Memory B cell (primary cell): ENCODE measurements at places on chromosomes 1 and 21.

DNA sequence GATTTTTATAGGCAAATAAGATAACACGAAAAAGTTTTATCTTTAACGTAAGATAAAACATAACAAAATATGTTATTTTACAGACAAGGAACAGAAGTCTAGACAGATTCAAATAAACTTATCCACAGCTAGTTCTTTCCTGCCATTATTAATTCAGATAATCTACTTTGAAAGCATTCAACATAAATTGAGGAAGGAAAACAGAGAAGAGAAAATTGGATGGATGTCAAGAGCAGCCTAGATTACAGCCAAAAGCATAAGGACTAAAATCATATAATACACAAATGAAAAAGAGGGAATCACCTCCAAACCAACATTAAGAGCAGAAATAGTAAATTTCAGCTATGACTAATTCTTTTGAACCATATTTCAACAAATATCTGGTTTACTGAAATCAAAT is 15.5 kb downstream of the TRIM33 start:
- no peak overlapping the region for H3K4me3 ChIP-seq
- peak overlapping the region; percentile 53 for H3K27ac ChIP-seq
- peaks cover 22% of the 10 kb centered on the region for H3K36me3 ChIP-seq
- H3K27me3 ChIP-seq = no peaks in the 10 kb centered on the region

DNA sequence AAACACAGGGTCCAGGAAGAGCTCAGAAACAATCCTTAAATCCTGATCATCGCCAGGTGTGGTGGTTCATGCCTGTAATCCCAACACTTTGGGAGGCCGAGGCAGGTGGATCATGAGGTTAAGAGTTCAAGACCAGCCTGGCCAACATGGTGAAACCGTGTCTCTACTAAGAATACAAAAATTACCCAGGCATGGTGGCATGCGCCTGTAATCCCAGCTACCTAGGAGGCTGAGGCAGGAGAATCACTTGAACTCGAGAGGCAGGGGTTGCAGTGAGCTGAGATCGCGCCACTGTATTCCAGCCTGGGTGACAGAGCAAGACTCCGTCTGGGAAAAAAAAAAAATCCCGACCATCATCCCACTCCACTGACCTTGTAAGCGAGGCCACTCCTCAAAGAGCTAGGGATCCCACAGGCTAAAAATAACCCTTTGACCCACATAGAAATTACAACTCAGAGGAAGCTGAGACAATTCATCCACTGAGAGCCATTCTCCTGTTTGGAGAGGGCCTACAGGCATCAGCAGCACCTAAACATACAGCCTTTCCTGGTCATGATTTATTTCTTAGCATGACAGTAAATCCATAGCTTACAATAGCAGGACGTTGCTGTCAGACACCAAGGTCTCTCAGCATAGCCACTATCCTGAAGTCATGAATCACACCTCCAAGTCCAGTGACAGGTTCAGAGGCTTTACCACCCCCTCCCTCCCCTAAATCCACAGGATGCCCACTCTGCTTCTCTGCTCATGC is 66.7 kb downstream of the TGFBR3 start:
- H3K27ac ChIP-seq = no peak overlapping the region
- peaks cover 4% of the 10 kb centered on the region for H3K27me3 ChIP-seq
- no peaks in the 10 kb centered on the region for H3K36me3 ChIP-seq
- no peaks in the 10 kb centered on the region for H3K4me1 ChIP-seq
- H3K4me3 ChIP-seq = no peak overlapping the region
- no peak for DNase-seq

GRCh38 chr1:64597113-64597512 is 127.2 kb downstream of the CACHD1 start:
- H3K4me3 ChIP-seq = no peak overlapping the region
- H3K4me1 ChIP-seq = no peaks in the 10 kb centered on the region
- H3K36me3 ChIP-seq = no peaks in the 10 kb centered on the region
- H3K27ac ChIP-seq = no peak overlapping the region
- DNase-seq = no peak

DNA sequence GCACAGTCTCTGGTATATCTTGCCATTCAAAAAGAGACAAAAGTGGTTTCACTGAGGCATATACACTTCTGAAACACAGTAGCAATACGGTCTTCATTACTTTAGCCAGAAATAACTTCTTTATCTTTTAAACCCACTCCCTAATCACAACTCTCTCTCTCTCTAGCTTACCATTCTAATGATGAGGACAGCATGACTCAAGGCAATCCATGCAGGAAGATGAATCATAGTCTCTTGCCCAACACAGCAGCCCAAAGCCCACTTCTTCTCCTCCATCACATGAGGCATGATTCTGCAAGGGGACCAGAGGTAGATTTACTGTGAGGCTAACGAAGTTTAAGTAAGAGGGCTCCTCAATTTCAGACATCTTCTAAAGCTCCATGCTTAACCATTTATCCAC is 285.0 kb upstream of the NR5A2 start:
- no peak overlapping the region for H3K27ac ChIP-seq
- H3K4me1 ChIP-seq = no peaks in the 10 kb centered on the region
- H3K27me3 ChIP-seq = peaks cover 2% of the 10 kb centered on the region
- H3K36me3 ChIP-seq = no peaks in the 10 kb centered on the region
- H3K4me3 ChIP-seq = no peak overlapping the region

GRCh38 chr1:8551613-8552489 is 233.9 kb downstream of the SLC45A1 start:
- no peak overlapping the region for H3K4me3 ChIP-seq
- peaks cover 31% of the 10 kb centered on the region for H3K36me3 ChIP-seq
- no peak for DNase-seq
- H3K27ac ChIP-seq = peak overlapping the region; percentile 48
- H3K27me3 ChIP-seq = no peaks in the 10 kb centered on the region

- no peak for DNase-seq
- H3K36me3 ChIP-seq = peaks cover 6% of the 10 kb centered on the region
- no peak overlapping the region for H3K27ac ChIP-seq
- peaks cover 15% of the 10 kb centered on the region for H3K4me1 ChIP-seq
- no peaks in the 10 kb centered on the region for H3K27me3 ChIP-seq
Measured at GRCh38 chr1:16927711-16928485, 6.2 kb downstream of the CROCC start.

DNA sequence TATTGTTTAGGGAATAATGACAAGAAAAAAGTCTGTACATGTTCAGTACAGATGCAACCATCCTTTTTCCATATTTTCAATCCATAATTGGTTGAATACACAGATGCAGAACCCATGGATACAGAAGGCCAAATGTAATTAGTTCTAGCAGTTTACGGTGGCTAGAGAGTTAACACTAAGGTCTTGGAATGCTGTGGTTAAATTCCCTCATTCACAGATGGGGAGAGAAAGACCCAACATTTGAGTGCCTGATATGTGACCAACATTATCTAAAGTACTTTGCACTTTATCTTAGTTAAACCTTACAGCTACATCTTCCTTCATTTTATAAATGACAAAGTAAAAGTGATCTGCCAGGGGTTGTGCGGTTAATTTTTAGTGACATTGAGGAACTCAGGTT is 5.3 kb downstream of the SCMH1 start:
- no peaks in the 10 kb centered on the region for H3K36me3 ChIP-seq
- peaks cover 4% of the 10 kb centered on the region for H3K4me1 ChIP-seq
- no peak for DNase-seq
- H3K4me3 ChIP-seq = no peak overlapping the region
- no peaks in the 10 kb centered on the region for H3K27me3 ChIP-seq

DNA sequence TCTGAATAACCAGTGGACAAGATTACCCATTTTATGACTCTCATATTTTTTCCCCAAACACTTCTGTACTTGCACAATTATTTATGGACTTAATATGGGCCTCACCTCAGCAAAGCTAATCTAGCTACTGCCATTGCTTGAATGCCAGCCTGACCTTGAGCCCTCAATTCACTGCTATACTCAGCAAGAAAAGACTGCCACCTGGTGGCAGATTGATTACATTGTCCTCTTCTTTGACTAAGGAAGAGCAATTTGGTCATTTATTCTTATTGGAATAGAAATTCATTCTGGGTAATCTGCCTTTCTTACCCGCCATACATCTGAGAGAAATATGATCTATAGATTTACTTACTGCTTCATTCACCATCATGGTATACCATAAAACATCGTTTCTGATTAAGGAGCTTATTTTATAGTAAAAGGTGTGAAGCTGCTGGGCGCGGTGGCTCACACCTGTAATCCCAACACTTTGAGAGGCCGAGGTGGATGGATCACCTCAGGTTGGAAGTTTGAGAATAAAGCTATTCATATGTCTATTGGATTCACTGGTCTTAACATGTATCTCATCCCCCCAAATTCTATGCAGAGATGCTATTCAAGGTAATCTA is 32.9 kb upstream of the DIPK1A start:
- DNase-seq = peak; percentile 75
- no peaks in the 10 kb centered on the region for H3K27me3 ChIP-seq
- H3K36me3 ChIP-seq = no peaks in the 10 kb centered on the region
- H3K27ac ChIP-seq = peak overlapping the region; percentile 78

DNA sequence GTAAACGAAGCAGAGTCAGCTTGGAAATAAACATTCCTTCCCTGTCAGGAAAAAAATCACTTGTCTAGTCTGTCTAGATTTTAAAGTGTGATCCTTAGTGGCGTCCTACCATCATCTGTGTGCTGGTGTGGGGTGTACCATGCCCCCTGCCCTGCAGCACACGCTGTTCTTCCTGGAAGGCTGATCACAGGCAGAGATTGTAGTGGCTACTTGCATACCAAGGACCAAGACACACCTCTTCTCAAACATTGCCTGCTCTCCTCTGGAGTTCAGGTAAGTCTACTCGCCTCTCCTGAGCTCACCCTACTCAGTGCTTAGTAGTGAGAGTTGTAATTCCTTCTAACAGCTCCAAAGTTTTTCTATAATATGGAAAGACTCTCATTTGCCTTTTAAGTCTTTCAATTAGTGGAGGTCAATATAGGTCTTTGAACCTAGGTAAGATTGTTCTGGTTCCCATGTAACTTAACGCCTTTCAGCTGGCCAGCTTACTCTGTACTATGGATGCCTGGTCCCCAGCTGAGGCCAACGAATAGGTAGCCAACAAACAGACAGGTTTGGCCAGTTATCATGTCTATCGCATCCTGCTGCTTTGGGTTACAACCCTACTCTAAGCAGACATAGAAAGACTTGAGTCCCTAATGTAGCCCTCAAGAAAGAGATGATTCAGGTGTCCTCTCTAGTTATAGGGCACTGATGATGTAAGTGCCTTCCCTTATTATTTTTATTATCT is 55.4 kb downstream of the XCL1 start:
- H3K27me3 ChIP-seq = peaks cover 11% of the 10 kb centered on the region
- DNase-seq = no peak
- H3K27ac ChIP-seq = no peak overlapping the region

GRCh38 chr1:66648901-66649595 is 103.2 kb upstream of the DYNLT5 start:
- no peak overlapping the region for H3K4me3 ChIP-seq
- H3K27ac ChIP-seq = peak overlapping the region; percentile 2
- peaks cover 2% of the 10 kb centered on the region for H3K36me3 ChIP-seq
- H3K4me1 ChIP-seq = peaks cover 6% of the 10 kb centered on the region
- DNase-seq = no peak
- peaks cover 2% of the 10 kb centered on the region for H3K27me3 ChIP-seq

- peaks cover 13% of the 10 kb centered on the region for H3K4me1 ChIP-seq
- H3K36me3 ChIP-seq = no peaks in the 10 kb centered on the region
- H3K4me3 ChIP-seq = no peak overlapping the region
- H3K27me3 ChIP-seq = peaks cover 18% of the 10 kb centered on the region
- no peak overlapping the region for H3K27ac ChIP-seq
- DNase-seq = no peak
Measured at GRCh38 chr1:33384040-33384812, 46.7 kb downstream of the PHC2 start.

- H3K27ac ChIP-seq = no peak overlapping the region
- no peak for DNase-seq
- H3K4me3 ChIP-seq = no peak overlapping the region
- peaks cover 8% of the 10 kb centered on the region for H3K27me3 ChIP-seq
Measured at GRCh38 chr1:204254031-204254661, 40.4 kb upstream of the GOLT1A start.

- no peaks in the 10 kb centered on the region for H3K4me1 ChIP-seq
- DNase-seq = no peak
- H3K36me3 ChIP-seq = peaks cover 5% of the 10 kb centered on the region
- no peak overlapping the region for H3K27ac ChIP-seq
- H3K27me3 ChIP-seq = peaks cover 2% of the 10 kb centered on the region
- H3K4me3 ChIP-seq = no peak overlapping the region
Measured at GRCh38 chr1:68384321-68384813, 65.4 kb downstream of the RPE65 start.

GRCh38 chr1:170808216-170808885 is 127.0 kb upstream of the MROH9 start:
- no peaks in the 10 kb centered on the region for H3K36me3 ChIP-seq
- no peak for DNase-seq
- no peaks in the 10 kb centered on the region for H3K4me1 ChIP-seq
- H3K27ac ChIP-seq = no peak overlapping the region

- H3K4me3 ChIP-seq = no peak overlapping the region
- no peaks in the 10 kb centered on the region for H3K27me3 ChIP-seq
- DNase-seq = no peak
- peaks cover 11% of the 10 kb centered on the region for H3K36me3 ChIP-seq
- H3K27ac ChIP-seq = no peak overlapping the region
Measured at GRCh38 chr1:222953585-222953984, 138.7 kb downstream of the DISP1 start.

DNA sequence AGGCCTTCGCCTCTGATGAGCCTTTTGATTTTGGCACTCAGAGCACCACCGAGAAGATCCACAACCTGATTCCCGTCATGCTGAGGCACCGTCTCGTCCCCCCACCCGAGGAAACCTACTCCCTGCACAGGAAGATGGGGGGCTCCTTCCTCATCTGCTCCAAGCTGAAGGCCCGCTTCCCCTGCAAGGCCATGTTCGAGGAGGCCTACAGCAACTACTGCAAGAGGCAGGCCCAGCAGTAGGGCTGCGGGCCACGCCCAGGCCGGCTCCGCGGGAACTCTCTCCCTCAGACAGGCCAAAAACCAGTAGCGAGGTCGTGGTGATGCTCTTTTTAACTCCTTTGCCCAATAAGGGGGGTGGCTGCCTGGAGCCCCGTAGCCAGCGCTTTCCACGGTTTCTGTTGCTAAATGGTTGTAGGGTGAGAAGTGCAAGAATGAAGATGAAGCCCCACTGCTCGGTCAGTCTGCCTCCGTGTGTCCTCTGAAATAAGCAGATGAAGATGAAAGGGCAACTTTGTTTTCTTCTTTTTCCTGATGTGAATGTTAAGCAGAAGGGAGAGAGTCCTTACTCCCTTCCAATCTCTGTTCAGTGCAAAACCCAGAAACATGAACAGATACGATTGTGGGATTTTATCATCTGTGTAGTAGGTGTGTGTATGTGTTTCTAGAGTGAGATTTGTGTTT is 46.5 kb downstream of the COQ8A start:
- H3K27me3 ChIP-seq = no peaks in the 10 kb centered on the region
- H3K4me1 ChIP-seq = peaks cover 10% of the 10 kb centered on the region
- H3K36me3 ChIP-seq = peaks cover 21% of the 10 kb centered on the region
- no peak for DNase-seq
